ENCODE measurements at places on chromosomes 4 and X. TPM values are rescaled to one million over a fixed set of nuclear protein-coding genes. Genes with fewer than 3 reads are reported as not detected.

The FGF5 gene
- total RNA-seq = 1.1 TPM

The FABP2 gene
- total RNA-seq = not detected

The KLHL13 gene
- total RNA-seq = 8.1 TPM

The GRIA3 gene
- 0.28 TPM for total RNA-seq

The HPGDS gene
- not detected for total RNA-seq

The IBSP gene
- not detected for total RNA-seq

The SCML1 gene
- 5.8 TPM for total RNA-seq

The MGARP gene
- total RNA-seq = 0.37 TPM

The KCNE5 gene
- total RNA-seq = 0.09 TPM

The PITX2 gene
- not detected for total RNA-seq

All from airway epithelial cell (primary cell).